ENCODE measurements at places on chromosomes 1 and 21.

GRCh38 chr1:234546890-234547788, 62.8 kb downstream of the IRF2BP2 start:
- no peak for DNase-seq

GRCh38 chr1:53128401-53128800, 14.0 kb downstream of the SLC1A7 start:
- DNase-seq: no peak

- DNase-seq: no peak
Measured at GRCh38 chr1:177077006-177077405, 87.5 kb downstream of the ASTN1 start.

DNA sequence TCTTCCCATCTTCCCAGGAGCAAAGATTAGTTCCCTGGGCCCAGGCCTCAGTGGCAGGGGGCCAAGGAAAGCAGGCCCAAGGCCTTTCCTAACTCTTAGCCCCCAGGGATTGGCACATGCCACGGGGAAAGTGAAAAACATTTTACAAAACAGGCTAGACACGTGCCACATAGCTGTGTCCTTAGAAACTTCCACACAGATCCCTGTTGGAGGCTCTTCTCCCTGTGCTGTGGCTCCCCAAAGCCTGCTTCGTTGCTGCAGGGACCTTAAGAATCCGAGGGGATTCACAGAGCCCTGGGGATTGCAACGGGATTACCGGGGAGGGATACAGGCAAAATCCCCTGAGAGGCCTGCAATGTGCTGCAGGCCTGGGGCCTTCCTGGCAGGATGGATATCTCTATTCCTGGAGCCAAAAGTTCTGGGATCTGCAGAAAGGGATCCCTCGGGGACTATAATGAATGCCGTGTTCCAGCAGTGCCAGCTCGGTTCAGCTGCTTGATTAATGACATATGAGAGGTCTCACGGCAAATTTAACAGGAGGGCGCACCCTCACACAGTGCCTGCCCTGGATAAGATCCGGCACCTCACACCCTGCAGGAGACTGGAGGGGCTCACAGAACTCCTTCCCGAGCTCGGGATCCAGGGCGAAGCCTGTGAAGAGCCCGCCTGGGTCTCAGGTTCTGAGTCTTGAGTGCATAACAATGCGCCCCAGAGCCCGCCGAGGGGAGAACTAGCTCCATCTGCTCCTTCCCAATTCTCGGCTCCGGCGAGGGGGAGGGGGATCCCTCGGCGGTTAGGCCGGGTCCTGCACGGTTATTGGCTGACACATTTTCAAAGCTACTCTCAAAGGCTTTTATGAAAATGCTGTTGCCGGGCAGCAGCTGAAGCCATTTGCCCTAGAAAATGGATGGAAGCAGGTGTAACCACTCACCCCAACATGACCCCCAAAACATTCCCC, 15.3 kb upstream of the RGS8 start:
- no peak for DNase-seq

DNA sequence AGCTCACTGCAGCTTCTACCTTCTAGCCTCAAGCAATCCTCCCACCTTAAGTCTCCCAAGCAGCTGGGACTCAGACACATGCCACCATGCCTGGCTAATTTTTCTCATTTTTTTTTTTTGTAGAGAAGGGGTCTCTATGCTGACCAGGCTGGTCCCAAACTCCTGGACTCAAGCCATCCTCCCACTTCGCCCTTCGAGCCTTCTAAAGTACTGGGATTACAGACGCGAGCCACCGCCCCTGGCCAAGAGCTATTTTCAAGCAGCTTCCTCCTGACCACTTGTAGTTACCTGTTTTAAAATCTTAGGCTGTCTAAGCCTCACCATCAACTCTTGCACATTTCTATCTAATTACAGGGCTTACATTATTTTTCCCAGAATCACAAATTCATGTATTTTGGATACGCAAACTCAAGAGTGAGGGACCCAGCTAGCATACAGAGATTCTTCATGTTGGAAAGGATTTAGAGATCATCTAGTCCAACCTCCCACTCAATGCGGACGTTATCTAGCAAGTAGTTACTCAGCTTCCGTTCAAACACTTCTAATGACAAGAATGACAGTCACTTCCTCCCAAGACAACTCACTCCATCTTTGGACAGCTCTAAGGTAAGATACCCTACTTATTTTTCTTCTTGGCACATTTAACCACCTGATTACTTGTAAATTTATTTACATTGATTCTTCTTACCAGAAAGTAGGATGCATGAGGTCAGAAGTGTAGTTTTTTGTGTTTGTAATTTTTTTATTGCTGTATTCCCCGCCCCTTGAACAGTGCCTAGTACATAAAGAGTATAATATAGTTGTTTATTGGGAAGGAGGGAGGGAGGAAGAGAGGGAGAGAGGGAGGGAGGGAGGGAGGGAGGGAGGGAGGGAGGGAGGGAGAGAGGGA, 65.4 kb downstream of the LUZP1 start:
- no peak for DNase-seq

GRCh38 chr1:67058242-67058641, 4.3 kb upstream of the SLC35D1 start:
- DNase-seq: no peak

GRCh38 chr1:35763201-35763600, 6.6 kb downstream of the CLSPN start:
- DNase-seq: no peak

DNA sequence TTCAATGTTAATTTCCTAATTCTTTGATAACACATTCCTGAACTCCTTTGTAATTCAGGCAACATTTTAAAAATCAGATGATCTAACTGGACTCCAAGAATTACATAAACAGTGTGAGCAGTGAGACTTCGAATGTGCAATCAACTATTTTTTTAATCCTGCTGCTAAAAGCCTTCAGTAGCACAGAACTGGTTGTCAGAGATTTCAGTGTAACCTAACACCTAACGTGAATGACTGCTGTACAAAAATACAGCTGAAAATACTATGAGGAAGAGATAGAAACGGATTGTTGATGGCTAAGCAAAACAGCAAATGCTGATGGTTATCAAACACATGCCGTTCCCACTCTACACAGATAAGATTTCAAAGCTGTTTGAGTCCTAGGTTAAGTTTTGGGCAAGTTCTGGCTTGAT, 46.1 kb downstream of the APP start:
- no peak for DNase-seq

GRCh38 chr1:61930116-61930645, 187.9 kb downstream of the PATJ start:
- no peak for DNase-seq

DNA sequence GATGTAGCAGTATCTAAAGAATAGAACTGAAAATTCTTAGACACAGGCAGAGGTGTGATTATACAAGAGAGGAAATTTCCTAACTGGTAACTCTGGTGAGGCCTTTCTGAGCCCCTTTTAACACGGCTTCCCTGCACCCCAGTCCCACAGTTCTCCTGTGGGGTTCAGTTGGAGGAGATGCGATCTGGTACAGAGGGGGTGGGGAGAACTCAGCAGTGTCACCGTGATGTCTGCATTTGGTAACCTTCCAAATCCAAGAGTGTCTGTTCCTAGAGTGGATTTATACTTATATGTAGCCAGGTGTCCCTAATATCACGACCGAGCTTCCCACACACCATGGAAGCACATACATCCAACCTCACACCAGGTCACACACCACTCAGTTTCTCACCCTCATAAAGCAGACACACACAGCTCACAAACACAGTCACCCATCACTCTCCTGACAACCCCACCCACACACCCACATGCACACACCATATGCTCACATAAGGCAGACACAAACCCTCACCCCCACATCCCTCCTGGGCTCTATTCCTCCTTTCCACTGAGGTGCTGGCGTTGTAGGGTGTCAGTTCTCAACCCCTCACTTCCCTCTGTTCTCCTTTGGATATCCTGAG, 48.5 kb downstream of the RHBG start:
- DNase-seq: no peak

- DNase-seq: no peak
Measured at GRCh38 chr21:42496839-42497202, 797 bp upstream of the RSPH1 start.
